Left lung (tissue), 14 donors: ENCODE measurements at places on chromosomes 5 and 9. TPM values are rescaled to one million over a fixed set of nuclear protein-coding genes. Genes with fewer than 3 reads are reported as not detected.

Gene TPPP
- total RNA-seq = 14.4 TPM

Gene CERT1
- total RNA-seq = 63.4 TPM

Gene HAPLN1
- 0.05 TPM for total RNA-seq

Gene PHF24
- total RNA-seq = 0.58 TPM

Gene IL33
- total RNA-seq = 42.9 TPM

Gene TMC1
- total RNA-seq = not detected

Gene PCDHB9
- total RNA-seq = 1.6 TPM

Gene ORM2
- total RNA-seq = 29.9 TPM

Gene ZNF658
- total RNA-seq = 3.4 TPM

Gene AP3B1
- 42.4 TPM for total RNA-seq

Gene SLC46A2
- 13.0 TPM for total RNA-seq

Gene IL13
- not detected for total RNA-seq

GRCh38 chr5:31427013-31427723 is 104.7 kb downstream of the DROSHA start:
- H3K4me3 ChIP-seq = no peak overlapping the region
- H3K27me3 ChIP-seq = no peaks in the 10 kb centered on the region
- no peaks in the 10 kb centered on the region for H3K4me1 ChIP-seq
- no peak overlapping the region for H3K27ac ChIP-seq

- no peak overlapping the region for H3K4me3 ChIP-seq
- no peaks in the 10 kb centered on the region for H3K4me1 ChIP-seq
- no peaks in the 10 kb centered on the region for H3K27me3 ChIP-seq
- DNase-seq = no peak
- no peaks in the 10 kb centered on the region for H3K36me3 ChIP-seq
Measured at GRCh38 chr5:178377583-178378270, 145.1 kb upstream of the PHYKPL start.

DNA sequence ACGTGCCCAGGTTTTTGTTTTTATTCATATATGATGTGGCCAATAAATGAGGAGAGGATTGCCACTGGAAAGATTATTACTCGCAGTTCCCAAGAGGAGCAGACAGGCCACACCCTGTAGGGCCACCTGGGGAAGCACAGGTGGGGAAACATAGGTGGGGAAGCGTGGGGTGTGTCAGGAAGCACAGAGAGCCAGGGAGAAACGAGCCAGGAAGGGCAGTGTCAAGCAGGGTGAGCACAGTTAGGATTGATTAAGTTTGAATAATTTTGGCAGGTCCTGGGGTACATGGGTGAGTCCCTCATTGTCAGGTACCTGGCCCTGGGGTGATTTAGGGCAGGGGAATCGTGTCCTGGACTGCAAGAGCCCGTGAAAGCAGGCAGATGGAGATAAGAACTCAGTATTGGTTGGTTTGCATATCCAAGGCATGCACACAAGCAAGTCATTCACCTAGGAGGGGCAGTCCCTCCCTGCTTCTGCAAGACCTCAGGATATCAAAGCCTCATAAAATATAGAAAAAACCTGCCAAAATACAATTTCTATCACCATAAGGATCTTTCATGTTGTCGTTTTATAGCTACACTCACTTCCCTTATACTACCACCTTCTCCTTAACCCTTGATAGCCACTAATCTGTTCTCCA is 22.4 kb downstream of the MVB12B start:
- no peaks in the 10 kb centered on the region for H3K36me3 ChIP-seq
- peak overlapping the region; percentile 52 for H3K27ac ChIP-seq
- no peak for DNase-seq
- no peaks in the 10 kb centered on the region for H3K27me3 ChIP-seq
- H3K4me1 ChIP-seq = peaks cover 15% of the 10 kb centered on the region

GRCh38 chr9:14515571-14516198 is 177.5 kb downstream of the ZDHHC21 start:
- H3K36me3 ChIP-seq = no peaks in the 10 kb centered on the region
- no peaks in the 10 kb centered on the region for H3K4me1 ChIP-seq
- H3K27ac ChIP-seq = no peak overlapping the region
- DNase-seq = no peak
- no peaks in the 10 kb centered on the region for H3K27me3 ChIP-seq

DNA sequence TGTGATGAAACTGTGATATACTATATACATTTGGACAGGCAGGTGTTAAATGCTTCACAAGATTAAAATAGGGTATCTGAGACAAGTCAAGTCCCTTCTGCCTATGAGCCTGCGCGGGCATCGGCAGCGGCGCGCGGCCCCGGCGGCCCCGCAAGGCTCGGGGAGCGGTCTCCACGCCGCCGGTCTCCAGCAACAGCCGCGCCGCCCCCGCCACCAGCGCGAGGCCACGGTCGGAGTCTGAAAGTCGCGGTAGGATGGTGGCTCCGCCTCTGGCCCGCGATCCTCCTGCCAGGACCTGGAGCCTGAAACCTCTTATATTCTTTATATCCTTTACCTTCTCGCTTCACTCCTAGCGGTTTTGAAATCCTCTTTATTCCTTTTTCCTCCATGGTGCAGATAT is 99.4 kb downstream of the INSL6 start:
- peaks cover 91% of the 10 kb centered on the region for H3K36me3 ChIP-seq
- no peak for DNase-seq
- H3K27ac ChIP-seq = no peak overlapping the region
- H3K27me3 ChIP-seq = no peaks in the 10 kb centered on the region
- H3K4me1 ChIP-seq = no peaks in the 10 kb centered on the region

- H3K4me1 ChIP-seq = no peaks in the 10 kb centered on the region
- no peak overlapping the region for H3K4me3 ChIP-seq
- DNase-seq = no peak
- H3K27ac ChIP-seq = no peak overlapping the region
Measured at GRCh38 chr5:17282283-17283120, 65.1 kb downstream of the BASP1 start.

DNA sequence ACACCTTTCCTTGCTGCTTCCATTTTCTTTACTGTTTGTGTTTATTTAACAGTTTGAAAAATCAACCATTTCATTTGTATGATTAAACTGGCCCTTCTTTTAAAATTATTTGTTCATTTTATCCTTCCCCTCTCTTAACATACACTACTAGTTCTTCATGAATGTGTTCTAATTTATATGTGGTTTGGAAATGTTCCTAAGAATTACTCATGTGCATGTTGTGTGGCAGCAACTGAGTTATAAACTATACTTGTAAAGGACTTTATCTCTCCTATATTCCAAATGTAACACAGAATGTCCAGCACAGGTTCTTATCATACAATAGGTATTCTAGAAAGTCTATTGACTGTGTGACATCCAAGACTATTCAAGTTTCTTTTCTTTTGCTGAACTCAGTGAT is 358.2 kb upstream of the MEF2C start:
- no peaks in the 10 kb centered on the region for H3K36me3 ChIP-seq
- DNase-seq = no peak
- H3K27me3 ChIP-seq = no peaks in the 10 kb centered on the region
- no peaks in the 10 kb centered on the region for H3K4me1 ChIP-seq

DNA sequence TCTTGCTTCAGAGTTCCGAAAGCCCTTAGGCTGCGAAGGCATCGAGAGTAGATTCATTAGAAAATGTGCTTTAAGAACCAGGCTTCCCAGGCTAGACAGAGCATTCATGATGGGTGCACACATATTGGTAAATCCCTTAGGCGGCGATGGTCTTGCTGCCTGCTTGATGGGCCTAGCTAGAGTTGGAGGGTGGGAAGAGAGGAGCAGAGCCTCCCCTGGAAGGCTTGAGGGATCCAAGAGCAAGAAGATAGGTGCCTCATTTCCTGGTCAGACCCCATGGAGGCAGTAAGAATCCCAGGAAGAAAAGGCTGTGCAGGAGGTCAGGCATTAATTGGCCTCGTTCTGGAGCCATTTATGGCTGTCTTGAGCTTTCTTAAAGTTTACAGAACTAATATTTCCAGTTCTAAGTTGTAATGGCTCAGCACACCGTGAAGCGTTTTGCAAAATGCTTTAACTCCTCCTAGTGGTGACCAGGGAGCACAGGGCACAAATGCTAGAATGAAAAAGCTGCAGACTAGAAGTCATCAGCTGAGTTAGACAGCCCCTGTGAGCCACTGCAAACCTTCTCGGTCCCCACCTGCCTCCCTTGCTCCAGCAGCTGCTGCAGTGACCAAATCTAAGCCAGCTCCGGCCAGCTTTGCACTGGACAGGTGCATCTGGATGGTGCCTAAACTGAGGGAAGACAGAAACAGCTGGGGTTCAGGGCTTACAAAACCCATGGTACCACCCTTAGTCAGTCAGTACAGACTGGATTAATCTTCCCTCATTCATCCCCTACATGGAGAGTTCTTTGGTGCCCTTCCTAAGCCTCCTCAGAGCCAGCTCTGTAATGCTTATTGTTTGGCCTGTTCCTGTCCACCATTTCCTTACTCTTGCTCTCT is 14.7 kb downstream of the SLC45A2 start:
- H3K27me3 ChIP-seq = no peaks in the 10 kb centered on the region
- no peaks in the 10 kb centered on the region for H3K4me1 ChIP-seq
- peak; percentile 26 for DNase-seq

DNA sequence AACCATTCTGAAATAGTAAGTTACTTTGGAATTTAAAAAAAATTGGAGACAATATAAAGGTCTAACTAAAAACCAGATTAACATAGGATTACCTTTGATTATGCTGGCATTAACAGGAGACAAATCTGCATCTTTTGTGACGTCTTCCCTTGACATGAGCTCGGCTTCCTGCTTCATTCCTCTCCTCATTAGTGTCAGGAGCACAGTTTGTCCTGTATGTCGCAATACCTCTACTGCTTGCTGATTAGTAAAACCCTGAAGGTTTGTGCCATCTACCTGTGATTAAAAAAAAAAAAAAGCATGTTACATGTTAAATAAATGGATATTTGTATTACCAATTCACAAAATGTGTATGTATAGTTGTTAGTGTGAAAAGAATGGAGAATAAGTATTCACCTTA is 73.7 kb downstream of the MPDZ start:
- H3K27me3 ChIP-seq = no peaks in the 10 kb centered on the region
- H3K36me3 ChIP-seq = no peaks in the 10 kb centered on the region
- no peak overlapping the region for H3K27ac ChIP-seq
- no peak overlapping the region for H3K4me3 ChIP-seq
- DNase-seq = no peak
- no peaks in the 10 kb centered on the region for H3K4me1 ChIP-seq
